Activated naive CD4-positive, alpha-beta T cell treated with anti-CD3 and anti-CD28 coated beads, Interleukin-2, amount 50 U/mL, for 72 hours (primary cell): ENCODE measurements at places on chromosomes 6 and 20.

DNA sequence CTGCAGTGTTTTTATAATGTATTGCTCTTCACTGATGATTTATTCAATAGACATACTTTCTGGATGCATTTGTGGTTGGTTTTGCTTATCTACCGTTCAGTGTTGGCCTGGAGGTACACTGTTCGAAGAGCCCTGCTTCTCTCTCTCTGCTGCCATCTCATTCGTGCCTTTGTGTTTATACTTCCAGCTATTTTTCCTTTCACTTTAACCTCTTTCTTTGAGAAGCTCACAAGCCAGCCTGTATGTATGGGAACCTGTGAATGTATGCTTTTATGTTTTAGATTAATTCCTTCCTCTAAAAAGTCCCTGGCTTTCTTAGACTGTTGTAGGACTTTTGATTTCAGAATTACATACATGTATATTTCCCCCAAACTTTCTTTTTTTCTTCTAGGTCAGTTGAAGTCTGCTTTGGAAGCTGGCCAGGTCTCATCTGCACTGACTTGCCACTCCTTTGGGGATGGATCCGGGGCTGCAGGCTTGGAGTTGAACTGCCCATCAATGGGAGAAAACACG is 83.0 kb downstream of the SCAND1 start:
- no peak for DNase-seq

GRCh38 chr6:170436209-170436809 is 116.8 kb downstream of the PSMB1 start:
- DNase-seq: no peak

DNA sequence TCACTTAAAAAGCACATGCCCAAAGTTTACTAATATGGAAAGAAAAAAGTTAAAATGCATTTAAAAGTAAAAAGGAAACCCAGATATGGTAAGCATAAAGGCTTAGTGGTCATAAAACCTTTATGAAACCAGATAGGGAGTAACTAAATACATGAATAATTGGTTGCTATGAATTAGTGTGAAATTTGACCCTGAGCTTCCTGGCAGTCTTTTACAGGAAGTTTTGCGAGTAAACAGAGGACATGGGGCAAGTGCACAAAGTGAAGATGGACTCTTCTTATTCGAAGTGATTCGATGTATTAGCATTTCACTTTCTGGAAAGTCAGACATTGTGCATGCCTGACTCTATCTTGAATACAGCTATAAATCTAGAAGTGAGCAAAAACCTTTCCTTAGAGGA is 90.9 kb upstream of the MLIP start:
- no peak for DNase-seq

DNA sequence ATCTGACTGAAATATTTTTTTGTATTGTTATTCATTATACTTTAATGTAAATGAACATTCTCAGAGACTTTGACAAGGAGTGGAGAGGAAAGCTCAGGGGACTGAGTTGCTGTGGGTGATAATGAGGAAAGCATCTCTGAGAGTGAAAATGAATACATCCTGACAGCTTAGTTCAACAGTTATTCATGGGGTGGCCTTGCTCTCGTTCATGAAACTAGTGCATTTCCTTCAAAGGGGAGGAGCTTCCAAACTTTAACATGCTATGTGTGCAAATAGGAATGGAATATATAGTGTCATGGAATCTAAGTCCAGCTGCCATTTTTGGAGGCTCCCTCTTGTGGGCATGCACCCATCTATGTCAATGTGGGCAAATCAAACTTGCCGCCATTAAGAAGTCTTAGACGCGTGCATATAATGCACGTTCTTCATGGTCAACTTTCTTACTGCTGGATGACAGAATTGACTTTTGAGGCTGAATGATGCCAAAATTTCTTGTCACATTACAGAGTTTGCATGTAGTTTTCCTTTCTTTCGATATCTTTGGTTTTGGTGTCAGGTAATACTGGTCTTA is 124.3 kb upstream of the TMEM170B start:
- DNase-seq: no peak

DNA sequence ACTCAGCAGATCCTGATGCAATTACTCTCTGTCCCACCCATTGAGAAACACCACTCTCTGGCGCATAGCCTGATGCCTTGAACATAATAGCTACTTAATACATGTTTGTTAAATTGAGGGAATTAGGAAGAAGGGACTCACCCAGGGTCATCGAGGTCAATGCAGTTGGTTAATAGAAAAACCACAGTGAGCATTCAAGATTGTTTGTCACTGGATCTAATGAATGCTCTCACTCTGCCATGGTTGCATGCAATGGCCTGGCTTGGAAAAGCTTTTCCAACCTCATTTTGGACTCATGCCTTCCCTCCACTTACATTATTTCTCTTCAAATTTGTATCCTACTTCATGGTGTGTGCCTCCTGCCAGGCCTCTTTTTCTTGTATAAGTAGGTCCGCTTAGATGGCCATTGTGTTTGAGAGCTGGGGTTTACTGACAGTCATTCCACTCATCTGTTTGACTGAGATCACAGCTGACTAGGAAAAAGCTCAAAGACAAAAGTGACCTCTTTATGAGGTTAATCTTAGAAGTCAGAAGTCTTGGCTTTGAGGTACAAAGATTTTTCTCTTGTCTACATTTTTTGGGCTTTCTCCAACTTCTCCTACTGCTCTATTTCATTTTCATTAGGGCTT is 154.8 kb upstream of the RAB32 start:
- no peak for DNase-seq

DNA sequence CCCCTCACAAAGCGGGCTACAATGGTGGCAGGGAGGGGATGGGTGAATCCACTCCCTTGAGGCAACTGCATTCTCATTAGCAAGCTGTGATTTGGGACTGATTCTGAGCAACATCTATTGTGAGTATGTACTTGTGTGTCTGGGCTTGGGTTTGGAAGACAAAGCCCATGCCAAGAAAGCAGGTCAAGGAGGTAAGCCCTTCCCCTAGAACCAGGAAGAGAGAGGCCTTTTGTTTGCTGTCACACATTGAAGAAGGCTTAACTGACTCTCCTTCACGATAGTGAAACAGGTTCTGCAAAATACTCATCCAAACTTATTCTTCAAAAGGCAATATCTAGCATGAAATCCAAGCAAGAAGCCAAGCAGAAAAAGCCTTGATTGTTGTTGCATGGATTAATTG is 403.1 kb upstream of the ID4 start:
- no peak for DNase-seq

DNA sequence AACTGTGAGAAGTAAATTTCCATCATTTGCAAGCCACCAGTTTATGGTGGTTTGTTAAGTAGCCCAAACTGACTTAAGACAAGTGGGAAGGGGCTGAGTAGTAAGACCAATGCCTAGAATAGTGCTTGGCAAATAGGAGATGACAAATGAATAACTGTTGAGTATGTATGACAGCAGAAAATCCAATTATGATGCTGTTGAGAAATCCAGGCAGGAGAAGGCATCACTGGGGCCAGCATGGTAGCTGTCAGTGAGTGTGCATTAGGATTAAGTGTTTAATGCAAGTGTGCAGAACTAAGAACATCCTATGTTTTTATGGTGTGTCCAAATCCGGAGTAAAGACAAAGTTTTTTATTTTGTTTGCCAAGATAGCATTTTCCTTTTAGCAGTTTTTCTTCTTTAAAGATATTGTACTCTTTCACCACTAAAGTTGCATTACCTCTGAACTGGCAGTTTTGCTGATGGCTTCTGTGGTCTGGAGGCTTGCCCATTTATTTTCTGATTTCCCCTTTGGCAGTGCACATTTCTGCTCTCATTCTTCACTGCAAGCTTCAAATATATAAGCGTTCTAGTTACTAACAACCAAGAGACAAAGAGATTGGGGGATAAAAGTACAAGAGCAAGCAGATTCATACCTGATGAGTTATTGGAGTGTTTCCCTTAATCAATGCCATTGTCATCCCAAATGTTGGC is 289.7 kb downstream of the KCNQ5 start:
- DNase-seq: no peak

GRCh38 chr6:16688436-16688835 is 72.8 kb downstream of the ATXN1 start:
- no peak for DNase-seq

GRCh38 chr20:36036688-36037087 is 68.3 kb downstream of the CNBD2 start:
- no peak for DNase-seq

DNA sequence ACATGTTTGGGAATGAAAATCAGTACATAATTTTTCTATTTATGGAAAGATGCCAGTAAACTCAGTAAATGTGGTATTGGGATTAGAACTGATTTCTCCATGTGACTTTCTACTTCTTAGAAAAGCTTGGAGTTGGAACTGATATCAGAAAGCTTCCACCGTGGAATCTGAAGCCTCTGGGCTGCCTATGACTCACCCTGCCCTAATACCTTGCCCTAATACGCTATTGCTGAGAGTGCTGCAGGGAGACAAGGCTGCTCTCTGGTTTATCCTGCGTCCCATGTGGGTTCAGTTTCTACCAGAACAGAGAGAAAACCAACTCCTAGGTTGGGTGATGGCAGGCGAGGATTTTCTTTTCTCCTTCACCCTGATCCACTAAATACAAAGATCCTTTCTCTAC is 3.3 kb upstream of the STMND1 start:
- no peak for DNase-seq
